ENCODE measurements at places on chromosomes 2 and 18. TPM values are rescaled to one million over a fixed set of nuclear protein-coding genes. Genes with fewer than 3 reads are reported as not detected.

DNA sequence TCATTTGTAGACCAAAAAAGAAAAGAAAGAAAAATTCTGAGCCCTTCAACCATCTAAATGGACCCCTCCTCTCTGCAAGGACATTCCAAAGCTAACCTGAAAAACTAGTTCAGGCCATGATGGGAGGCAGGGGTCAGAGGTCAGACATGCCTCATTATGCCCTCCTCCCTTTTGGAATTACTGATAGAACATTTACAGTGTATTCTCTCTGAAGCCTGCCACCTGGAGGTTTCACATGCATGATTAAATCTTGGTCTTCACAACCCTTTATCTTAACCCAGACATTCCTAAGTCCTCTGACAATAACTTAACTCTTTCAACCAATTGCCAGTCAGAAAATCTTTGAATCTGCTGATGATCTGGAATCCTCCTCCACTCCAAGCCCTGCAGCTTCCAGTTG is 86.0 kb downstream of the SPP2 start:
- DNase-seq, result no peak

DNA sequence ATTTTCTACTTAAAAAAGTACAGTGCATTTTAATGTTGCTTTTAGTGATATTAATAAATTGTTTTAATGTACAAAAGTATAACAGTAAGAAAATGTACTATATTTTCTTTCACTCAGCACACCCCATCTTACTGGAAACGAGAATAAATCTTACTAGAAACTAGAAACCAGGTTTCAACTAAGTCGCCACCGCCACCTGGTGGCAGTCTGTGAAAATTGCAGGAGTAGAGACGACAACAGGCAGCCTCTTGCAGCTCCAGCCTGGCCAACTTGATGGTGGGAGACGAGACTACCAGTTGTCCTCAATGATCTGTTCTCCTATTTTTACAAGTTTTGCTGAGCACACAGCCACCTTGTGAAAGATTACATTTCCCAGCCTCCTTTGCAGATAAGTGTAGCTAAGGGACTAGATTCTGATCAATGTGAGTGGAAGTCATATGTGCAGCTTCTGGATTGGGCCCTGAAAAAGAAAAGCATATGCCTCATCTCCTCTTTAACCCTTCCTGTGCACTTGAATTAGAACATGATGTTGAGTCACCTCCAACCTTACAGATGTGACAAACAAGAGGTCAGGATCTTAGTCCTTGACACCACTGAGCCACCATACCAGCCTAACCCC is 8.7 kb downstream of the OTOF start:
- no peak for DNase-seq

- no peak for DNase-seq
Observed at GRCh38 chr2:206688990-206689389, 29.2 kb downstream of the DYTN start.

The C2orf66 gene
- not detected for total RNA-seq

GRCh38 chr2:84719434-84719833 is 161.4 kb downstream of the TRABD2A start:
- no peak for DNase-seq

GRCh38 chr18:11654736-11655605 is 34.1 kb upstream of the GNAL start:
- DNase-seq, result no peak

DNA sequence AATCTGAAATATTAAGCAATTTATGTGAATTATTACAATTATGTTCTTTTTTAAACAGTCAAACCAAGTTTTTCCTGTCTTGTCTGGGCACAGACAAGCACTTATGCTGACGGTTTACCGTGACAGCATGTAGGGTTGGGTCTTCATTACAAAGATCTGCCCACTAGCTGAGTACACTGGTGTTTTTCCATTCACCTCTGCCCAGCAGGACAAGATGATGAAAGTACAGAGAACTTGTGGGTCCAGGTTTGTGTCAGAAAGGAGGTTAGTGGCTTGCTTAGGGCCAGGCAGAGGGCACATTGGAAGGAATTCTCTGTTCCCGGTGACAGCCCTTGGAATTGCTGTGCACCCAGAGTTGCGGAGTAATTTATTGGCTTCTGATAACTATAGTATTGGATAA is 14.0 kb downstream of the NABP1 start:
- DNase-seq, result no peak

GRCh38 chr2:96161898-96162297 is 16.7 kb upstream of the DUSP2 start:
- DNase-seq, result no peak

- DNase-seq, result no peak
Observed at GRCh38 chr2:607709-608108, 69.5 kb downstream of the TMEM18 start.

DNA sequence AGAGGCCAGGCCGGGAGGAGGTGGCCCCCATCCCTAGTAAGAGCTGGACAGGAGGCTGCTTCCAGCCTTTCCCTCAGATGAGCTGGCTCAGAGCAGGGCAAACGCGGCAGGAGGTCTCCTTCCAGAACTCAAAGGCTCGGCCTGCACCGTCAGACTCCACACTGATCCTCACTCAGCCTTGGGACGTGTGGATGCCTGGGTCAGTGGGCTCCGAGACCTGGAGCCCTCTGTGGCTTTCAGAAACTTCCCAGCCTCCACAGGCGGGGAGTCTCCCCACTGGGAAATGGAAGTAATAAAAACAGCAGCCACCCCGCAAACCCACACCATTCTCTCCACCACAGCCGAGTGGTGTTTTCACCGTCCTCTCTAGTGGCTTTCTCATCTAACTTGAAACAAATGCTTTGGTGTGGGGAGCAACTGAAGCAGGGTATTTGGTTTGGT is 54.3 kb downstream of the INPP5D start:
- DNase-seq, result no peak

DNA sequence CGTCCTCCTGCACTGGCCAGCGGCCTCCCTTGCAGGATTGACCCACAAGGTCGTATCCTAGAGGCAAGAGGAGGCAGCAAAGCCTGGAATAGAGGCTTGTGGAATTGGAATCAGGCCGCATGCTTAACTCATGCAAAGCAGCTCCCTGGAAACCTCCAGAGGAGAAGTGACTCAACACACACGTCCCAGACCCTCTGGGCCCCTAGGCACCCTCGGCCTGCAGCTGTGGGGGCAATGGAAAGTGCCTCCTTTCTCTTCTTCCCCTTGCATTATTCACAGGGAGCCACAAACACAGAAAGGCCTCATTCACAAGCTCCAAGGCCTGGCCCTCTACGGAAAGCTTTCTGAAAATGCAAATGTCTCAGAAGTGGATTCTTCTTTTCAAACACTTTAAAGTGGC is 19.6 kb downstream of the SPATA3 start:
- no peak for DNase-seq

DNA sequence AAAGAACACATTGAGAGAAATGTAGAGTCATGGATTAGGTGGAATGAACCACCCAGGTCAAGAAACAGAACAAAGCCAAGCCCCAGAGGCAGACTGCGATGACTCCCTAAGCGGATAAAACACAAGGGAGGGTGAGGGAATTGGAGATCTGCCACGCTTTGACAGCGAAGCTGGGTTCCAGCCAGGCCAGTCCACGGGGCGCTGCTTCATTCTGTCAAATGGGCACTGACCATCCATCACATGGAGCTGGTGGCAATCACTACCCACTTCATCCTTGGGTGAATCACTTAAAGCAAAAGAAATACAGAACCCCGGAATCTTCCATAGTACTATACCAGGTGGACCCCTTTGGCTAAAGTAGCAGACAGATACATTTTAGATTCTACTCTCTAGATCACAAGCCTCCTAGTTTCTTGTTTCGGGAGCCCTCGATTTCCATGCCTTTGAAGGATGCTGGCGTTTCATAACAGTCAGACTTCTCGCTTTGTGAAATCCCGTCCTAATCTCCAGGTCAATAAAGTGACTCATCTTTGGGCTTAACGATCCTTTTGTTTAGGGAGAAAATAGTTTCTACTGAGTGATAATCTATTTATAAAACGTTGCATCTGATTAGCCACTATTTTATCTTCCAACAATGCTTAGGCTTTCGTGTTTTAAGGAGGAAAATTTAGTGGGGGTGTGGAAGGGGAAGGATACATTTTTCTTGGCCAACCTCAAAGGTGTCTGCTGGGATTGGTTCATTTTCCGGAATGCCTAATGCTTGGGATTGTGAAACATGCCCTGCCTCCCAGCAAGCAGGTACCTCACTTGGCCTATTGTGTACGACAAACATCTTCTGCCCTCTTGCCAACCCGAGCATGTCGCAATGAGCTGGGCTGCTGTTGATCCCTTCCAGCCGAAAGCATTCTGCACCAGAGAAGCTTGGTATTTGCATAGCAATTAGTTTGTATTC is 44.1 kb upstream of the HDAC4 start:
- no peak for DNase-seq

- no peak for DNase-seq
Observed at GRCh38 chr2:17637131-17637906, 96.8 kb downstream of the VSNL1 start.

DNA sequence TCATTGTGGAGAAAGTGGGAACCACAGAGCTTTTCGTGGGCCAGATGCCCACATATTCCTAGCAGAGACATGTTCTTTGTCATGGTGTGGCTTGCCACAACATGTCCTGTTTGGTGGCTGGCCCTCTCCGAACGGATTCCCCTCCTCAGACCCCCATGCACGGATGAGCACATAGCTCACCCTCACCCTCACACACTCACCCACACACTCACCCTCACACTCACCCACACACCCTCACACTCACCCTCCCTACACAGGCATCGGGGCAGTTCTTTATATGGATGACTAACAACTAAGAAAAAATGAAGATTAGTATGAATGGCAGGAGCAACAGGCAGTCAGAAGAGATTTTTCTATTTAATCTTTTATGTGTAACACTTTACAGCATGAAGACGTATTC is 149.9 kb downstream of the ZNF236 start:
- no peak for DNase-seq

DNA sequence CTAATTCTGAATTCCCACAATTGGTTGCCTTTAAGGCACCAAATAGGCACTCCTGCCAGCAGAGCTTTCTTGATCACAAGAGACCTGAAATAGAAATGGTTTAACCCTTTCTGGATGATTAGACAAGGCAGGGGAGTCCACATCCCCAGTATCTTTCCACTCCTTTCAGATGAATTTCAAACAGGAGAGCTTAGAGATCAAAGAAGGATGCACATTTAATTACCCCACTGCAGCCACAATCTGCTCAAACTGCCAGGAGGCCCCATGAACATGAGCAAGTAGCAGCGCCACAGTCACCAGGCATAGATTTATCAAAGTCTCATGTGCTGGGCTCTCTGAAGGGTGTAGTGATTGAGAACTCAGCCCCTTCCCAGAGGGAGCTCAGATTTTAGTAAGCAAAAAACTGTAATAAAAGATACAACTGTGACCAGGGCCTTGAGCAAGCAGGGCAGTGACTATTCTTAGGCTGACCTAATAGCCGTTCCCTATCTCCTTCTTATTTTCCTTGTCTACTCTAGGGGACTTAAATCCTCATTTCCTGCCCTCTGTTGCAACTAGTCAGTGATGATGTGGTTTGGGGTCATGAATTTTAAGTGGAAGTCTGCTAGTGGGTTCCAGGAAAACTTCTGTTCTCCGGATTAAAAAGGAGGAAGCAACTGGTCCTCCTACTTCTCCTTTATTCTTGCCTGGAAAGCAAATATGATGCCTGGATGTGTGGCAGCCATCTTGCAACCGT is 53.7 kb downstream of the SLC4A3 start:
- no peak for DNase-seq

The IL36B gene
- total RNA-seq, result not detected

DNA sequence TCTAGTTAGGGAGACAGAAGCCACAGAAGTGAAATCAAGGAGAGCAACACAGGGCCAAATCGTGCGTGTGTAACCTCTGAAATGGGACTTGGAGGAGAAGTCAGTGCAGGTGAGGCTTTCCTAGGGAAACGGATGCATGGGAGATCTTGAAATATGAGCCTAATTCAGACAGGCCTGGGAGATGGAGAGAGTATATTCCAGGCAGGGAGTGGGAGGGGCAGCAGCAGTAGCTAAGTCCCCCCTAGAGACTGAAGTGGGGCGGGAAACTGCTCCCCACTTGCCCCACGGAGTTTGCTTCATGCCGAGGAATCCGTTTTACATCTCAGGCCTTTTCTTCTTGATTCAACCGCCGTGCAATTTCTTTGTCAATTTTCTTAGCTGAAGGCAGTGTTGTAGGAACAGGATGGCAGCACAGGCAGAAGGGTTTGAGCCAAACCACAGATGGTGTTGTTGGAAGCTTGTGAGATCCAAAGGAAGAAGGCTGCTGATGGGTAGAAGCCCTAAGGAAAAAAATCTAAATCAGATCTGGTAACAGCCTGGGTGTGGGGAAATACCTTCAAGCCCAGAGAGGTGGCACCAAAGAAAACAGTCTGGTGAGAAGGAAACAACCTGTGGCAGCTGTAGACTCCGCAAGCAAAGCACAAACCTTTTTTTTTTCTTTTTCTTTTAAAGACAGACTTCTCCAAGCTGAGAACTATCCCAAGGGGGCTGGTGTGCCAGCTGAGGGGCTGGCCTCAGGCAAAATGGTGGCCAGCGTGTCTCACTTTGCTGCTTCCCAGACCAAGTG is 40.2 kb downstream of the EPAS1 start:
- no peak for DNase-seq

The SERPINB12 gene
- total RNA-seq, result not detected

DNA sequence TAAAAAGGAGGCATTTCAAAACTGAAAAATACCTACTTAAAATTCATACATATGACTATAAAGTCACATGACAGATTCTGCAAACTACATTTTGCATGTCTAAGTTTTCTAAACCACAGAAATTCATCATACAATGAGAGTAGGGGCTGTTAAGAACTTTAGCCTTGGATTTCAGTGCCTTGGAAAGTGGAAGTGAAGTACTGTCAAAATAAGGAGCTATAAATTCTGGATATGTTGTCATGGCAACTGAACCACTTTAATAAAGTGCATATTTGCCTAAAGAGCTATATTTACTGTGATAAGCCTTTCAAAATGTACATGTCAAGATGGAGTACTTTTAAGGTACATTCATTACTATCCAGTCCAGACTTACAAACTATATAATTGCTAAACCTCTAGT is 227.1 kb downstream of the RAB3GAP1 start:
- DNase-seq, result no peak

DNA sequence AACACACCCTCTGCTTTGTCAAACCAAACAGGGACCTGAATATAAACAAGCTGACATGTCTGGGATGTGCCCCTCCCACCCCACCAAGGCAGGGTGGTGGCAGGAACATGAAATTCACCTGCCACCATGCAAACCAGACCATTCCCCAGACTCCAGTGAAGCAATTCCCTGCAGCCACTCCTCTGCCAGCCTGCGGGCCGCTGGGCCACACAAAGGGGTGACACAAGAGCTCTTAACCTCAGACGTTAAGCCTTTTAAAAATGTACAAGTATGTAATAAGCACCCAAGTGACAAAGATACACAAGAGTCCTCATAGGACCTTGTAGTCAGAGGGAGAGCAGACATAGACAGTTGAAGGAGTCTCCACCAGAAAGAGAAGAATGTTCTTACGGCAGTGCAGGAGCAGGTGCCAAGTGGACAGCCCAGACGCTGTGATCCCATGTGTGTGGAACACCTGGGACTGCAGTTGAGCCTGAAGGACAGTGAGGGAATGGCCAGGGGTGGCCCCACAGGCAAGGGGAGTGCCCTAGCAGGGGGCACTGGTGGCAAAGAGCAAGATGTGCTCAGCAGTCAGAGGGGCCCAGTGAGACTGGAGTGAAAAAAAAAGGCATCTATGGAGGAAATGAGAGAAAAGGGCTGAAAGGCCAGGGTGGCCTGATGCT is 36.9 kb downstream of the CRACDL start:
- DNase-seq, result no peak

- DNase-seq, result peak; percentile 72
Observed at GRCh38 chr2:14634489-14635390, 2.2 kb downstream of the LRATD1 start.
